Hematopoietic multipotent progenitor cell treated with erythropoietin and hydrocortisone succinate and interleukin-3 and kit ligand, for 8 days (in vitro differentiated cells): ENCODE measurements at places on chromosomes 3 and 15.

- no peak for DNase-seq
These were observed 2.7 kb upstream of the APPL1 start for GRCh38 chr3:57224856-57225255.

- DNase-seq: no peak
These were observed 25.6 kb upstream of the GLCE start for GRCh38 chr15:69134791-69135190.

GRCh38 chr15:89377024-89377841 lies 42.6 kb upstream of the POLG start:
- no peak for DNase-seq

GRCh38 chr3:10530241-10530640 lies 24.9 kb upstream of the ATP2B2 start:
- no peak for DNase-seq

- no peak for DNase-seq
These were observed 34.7 kb upstream of the CCDC174 start for GRCh38 chr3:14616606-14617507.

DNA sequence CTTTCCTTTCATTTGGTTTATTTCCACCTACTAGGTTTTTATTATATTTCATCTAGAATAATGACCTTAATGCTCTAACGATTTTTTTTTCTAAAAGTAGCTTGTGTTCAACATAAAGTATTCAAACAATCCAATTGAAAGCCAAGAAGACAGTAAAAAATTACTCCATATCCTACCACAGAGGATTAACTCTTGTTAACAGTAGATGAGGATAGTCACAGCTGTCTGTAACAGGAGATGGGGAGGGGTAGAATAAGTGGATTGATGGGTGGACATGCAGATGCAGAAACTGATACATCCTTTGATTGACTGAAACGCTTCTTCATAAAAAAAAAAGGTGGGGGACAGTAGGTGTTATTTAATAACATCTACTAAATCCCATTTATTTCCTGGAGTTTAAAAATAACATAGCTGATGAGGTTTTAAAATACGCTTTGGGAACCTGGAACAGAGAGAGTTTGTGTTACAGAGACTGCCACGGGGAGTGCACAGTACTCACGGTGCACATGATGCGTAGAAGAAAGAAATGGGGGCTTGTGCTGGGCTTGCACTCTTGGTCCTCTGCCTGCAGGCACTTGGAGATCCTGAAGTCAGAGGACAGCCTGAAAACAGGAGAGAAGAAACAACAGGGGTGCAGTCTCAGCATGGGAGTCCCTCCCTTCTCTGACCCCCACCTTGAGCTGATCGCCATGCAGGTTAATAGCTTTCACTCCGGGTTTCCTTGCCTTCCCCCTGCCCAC lies 226.7 kb downstream of the THSD4 start:
- DNase-seq: no peak

GRCh38 chr15:74396445-74397238 lies 29.2 kb upstream of the CYP11A1 start:
- DNase-seq: no peak

DNA sequence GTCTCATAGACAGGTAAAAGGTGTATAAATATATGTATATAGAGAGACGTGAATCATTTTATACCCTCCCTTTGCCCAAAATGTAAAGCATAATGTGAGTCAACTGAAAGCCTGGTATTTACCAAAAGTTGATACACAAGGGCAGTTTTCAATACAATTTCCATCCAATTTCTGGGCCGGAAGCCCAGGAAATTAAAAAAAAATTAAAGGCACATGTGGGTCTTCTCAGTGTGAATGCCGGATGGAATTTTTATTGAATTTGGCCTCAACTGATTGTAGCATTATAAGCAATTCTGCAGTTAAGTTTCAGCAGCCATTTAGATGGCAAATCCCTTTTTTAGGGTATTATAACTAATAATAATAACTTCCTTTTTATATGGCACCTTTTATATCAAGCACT lies 3.3 kb upstream of the CNTN3 start:
- DNase-seq: no peak

- DNase-seq: no peak
These were observed 80.8 kb downstream of the ANXA2 start for GRCh38 chr15:60316961-60317360.

GRCh38 chr3:102057781-102058421 lies 208.6 kb downstream of the NFKBIZ start:
- DNase-seq: no peak

DNA sequence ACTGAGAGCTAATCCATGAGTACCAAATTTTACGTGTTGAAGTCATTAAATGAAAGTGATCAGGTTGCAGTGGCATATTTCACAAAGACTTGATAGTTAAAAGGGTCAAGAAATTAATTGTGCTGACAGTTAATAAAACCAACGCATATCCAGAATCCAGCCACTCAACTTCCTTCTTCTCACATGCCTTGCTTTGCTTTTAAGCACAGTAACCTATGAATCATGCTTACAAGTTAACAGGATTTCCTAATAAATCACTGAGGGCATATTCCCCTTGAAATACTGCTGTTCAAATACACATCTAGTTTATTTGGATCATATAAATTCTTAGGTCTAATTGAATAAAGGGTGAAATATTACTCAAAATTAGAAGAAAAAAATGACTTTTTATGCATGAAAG lies 801.5 kb upstream of the EPHA6 start:
- no peak for DNase-seq

GRCh38 chr3:8561370-8561769 lies 59.7 kb downstream of the LMCD1 start:
- DNase-seq: no peak

- DNase-seq: peak; percentile 93
These were observed at the start of gene SLC25A38 for GRCh38 chr3:39383045-39383880. Gene SLC25A38, plus strand, starts transcription at chr3:39383370. Its CDS starts 355 bp downstream, at chr3:39383725.

GRCh38 chr3:16950845-16951244 lies 66.1 kb downstream of the PLCL2 start:
- no peak for DNase-seq

DNA sequence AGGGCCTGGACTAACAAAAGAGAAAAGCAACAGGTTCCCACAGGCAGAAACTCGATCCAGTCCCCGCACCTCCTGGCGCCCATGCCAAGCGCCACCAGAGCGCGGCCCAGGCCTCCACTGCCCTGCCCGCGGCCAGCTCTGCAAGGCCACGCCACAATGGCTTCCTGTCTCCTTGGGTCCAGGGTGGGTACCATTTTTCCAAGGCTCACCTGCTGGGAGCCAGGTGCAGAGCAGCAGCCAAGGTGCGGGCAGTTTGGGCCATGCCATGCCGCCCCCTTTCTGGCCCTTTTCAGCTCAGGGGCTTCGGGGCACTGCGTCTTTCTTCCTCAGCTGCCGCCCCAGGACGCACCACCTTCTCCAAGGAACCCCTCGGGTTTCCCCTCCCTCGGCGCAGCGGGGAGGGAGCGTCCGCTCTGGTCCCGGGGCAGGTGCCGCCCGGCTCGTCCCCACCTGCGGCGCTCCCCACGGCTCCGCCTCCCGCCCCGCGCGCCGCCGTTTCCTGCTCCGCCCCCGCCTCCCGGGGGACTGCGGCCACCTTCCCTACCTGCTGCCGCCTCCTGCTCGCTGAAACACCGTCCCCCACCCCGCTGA lies at the start of gene ILDR1:
ILDR1 (minus strand) TSS at position 437 of the 591 bp plus-strand sequence; CDS start at position 267, 170 bp downstream.
- DNase-seq: no peak

- DNase-seq: no peak
These were observed 618.8 kb upstream of the CCDC54 start for GRCh38 chr3:106758459-106758858.

DNA sequence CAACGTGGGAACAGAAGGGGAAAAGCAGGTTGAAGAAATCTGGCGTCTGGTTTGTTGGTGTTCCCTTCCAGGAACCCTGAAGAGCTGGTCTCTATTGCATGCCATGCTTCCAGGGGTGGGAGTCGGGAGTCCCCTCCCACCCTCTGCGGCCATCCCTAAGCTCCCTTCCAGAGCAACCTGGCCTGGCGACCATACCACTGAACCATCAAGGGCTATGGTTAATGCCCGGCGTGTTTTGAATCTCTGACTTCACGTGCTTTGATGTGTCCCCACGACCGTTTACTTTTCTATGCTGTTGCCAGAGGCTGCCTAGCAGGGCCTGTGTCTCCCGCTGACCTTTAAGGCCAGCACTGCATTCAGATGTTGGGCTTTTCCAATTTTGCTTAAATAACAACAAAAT lies 696 bp upstream of the SNRK start:
- DNase-seq: no peak

GRCh38 chr3:53750253-53751210 lies 95.7 kb downstream of the CHDH start:
- DNase-seq: no peak

DNA sequence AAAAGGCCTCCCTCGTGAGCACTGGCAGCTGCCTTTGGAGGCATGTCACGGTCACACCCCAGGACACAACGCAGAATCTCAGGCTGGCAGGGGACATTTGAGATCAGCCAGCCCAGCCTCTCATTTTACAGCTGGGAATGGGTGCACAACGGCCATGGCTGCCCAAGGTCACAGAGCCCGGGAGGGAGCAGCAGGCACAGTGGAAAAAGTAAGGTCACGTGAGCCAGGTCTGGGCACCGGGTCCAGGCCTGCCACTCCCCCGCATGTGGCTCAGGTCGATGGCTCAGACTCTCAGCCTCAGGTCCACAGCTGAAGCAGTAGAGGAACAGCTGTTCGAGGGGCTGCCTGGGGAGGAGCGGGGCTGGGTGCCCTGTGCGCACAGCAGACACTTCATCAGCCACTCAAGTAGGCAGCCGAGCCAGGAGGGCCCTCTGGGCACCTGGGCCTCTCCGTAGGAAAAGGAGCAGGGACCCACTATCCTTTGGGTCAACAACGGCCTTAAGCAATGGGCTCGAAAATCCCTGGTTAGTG lies 260.6 kb downstream of the GOLGA6L6 start:
- no peak for DNase-seq

- DNase-seq: no peak
These were observed 1173.6 kb downstream of the OTOL1 start for GRCh38 chr3:162670181-162670580.

DNA sequence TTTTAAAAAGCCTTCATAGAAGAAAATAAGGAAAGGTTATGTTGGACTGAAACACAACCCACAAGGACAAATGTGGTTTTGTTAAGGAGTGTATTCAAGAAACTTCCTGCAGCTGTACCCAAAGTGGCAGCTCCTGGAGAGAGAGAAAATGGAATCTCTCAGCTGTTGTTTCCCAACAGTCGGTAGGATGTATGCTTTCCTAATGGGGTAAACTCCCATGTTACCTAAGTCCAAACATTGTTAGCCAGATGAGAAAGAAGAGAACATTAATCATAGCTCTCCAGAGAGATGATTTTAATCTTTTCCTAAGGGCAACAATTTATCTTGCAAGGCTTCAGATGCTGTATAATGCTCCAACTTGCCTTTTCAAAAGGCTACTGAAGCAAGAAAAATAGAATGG lies 22.6 kb upstream of the TEX9 start:
- DNase-seq: no peak

- DNase-seq: no peak
These were observed 129.0 kb upstream of the ARHGEF3 start for GRCh38 chr3:56930706-56931105.

DNA sequence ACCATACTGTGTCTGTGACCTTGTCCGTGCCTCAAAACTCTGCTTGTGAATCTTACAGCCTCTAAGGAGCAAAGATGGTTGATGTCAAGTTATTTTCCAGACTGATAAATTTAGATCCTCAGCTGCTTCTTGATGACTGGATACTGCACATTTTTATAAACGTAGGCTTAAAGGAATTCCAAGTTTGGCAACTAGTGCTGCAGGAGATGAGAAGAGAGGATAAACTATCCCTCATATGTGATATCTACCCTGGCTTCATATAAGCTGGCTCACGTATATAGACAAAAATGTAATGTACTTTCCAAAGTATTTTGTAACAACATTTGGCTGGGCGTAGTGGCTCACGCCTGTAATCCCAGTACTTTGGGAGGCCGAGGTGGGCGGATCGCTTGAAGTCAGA lies 89.6 kb downstream of the GMPS start:
- no peak for DNase-seq

DNA sequence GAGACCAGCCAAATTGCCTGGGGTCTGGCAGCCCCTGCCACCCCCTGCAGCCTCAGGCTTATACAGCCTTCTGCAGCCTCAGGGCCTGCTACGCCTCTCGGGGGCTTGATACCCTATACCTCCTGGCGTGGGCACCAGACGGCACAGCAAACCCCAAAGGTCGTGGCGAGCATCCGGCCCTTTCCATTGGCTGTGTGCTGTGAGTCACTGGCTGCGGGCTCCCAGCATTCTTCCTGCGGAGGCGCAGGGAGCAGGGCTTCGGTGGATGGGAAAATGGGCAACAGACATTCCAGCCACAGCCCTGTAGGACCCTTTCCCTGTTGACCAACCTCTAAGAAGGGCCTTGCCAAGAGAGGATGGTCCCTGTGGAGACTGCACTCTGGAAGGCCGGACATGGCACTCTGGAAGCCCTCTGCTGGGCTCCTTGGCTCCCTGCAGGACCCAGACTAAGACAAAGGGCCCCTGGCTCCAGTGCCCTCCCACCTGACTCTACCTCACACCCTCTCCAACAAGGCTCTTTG lies 59.6 kb downstream of the ITGA11 start:
- peak; percentile 15 for DNase-seq

DNA sequence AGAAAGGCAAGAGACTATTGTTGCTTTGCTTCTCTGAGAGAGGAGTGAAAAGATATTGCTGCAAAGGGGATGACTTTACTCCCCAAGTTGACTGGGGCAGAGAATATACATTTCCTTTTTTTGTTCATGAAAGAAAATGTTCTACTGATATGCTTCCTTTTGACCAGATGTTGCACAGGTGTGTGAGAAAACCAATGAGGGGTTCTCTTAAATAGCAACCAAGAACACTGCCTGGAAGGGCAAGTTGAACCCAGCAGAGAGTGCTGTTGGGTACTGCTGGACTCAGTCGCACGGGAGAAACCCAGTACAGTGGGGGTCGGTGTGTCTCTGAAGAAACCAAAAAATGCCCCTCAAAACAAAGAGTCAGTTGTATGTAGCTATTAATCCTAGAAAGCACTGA lies 101.2 kb downstream of the CHST2 start:
- DNase-seq: no peak

- no peak for DNase-seq
These were observed 27.1 kb downstream of the FAH start for GRCh38 chr15:80179935-80180334.

- no peak for DNase-seq
These were observed 7.1 kb upstream of the CPOX start for GRCh38 chr3:98600412-98601095.

- no peak for DNase-seq
These were observed 27.9 kb downstream of the AADAC start for GRCh38 chr3:151841801-151842200.

GRCh38 chr3:44400771-44401170 lies 62.2 kb downstream of the TCAIM start:
- peak; percentile 9 for DNase-seq

- no peak for DNase-seq
These were observed 7.1 kb upstream of the EEFSEC start for GRCh38 chr3:128146201-128146600.
